Pericardium fibroblast (primary cell): ENCODE measurements at places on chromosomes 6 and 20. TPM values are rescaled to one million over a fixed set of nuclear protein-coding genes. Genes with fewer than 3 reads are reported as not detected.

ZNF831 gene
- not detected in 2 replicates for total RNA-seq

BTNL2 gene
- not detected in 2 replicates for total RNA-seq

TGM6 gene
- total RNA-seq, result not detected in 2 replicates

MDFI gene
- 15.1 and 30.8 TPM in 2 replicates for total RNA-seq

SSTR4 gene
- total RNA-seq, result not detected in 2 replicates

TP53INP2 gene
- total RNA-seq, result 5.9 and 6.9 TPM in 2 replicates

NEDD9 gene
- 7.7 and 30.6 TPM in 2 replicates for total RNA-seq

PHF10 gene
- total RNA-seq, result 7.7 and 12.5 TPM in 2 replicates

HRH3 gene
- not detected in 2 replicates for total RNA-seq

TRMT6 gene
- 2.9 and 8.6 TPM in 2 replicates for total RNA-seq

KIAA0408 gene
- 1.4 and 1.9 TPM in 2 replicates for total RNA-seq

HLA-C gene
- 58.0 and 315 TPM in 2 replicates for total RNA-seq

CFB gene
- total RNA-seq, result 11.4 and 11.6 TPM in 2 replicates
